Mucosa of gallbladder (tissue), 1 donor: ENCODE measurements at places on chromosomes 4 and X. TPM values are rescaled to one million over a fixed set of nuclear protein-coding genes. Genes with fewer than 3 reads are reported as not detected.
A peak's percentile ranks its signal among the peaks of the same experiment; 100 is the strongest.

Gene PPBP
- 0.60 TPM for total RNA-seq

Gene SAGE1
- not detected for total RNA-seq

Gene CD99L2
- total RNA-seq = 35.2 TPM

Gene TLR2
- total RNA-seq = 21.6 TPM

Gene PDZD4
- total RNA-seq = 15.1 TPM

Gene SLC16A2
- 23.2 TPM for total RNA-seq

Gene TREX2
- 0.63 TPM for total RNA-seq

Gene TLL1
- total RNA-seq = 1.2 TPM

Gene CENPE
- total RNA-seq = 2.2 TPM

DNA sequence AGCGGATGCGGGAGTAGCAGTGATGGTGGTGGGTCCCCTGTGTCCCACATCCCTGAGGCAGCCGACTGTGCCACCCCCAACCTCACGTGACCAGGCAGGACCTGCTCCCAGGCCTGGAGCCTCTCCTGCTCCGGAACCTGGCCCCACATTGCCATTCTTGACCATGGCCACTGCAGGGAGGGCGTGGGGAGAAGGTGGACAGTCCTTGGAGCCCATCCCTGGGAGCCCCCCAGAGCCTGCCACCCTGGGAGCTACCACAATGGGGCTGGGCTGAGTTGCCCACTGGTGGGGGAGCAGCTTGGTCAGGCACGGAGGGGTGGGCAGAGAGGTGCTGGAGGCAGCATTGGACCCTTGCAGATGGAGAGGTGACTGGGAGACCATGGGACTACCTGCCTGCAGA, 36.8 kb downstream of the TMPRSS11A start:
- no peak for DNase-seq

- DNase-seq = no peak
Observed at GRCh38 chr4:17195461-17196275, 297.2 kb upstream of the LDB2 start.

- DNase-seq = no peak
Observed at GRCh38 chr4:8725071-8725841, 132.7 kb downstream of the CPZ start.

DNA sequence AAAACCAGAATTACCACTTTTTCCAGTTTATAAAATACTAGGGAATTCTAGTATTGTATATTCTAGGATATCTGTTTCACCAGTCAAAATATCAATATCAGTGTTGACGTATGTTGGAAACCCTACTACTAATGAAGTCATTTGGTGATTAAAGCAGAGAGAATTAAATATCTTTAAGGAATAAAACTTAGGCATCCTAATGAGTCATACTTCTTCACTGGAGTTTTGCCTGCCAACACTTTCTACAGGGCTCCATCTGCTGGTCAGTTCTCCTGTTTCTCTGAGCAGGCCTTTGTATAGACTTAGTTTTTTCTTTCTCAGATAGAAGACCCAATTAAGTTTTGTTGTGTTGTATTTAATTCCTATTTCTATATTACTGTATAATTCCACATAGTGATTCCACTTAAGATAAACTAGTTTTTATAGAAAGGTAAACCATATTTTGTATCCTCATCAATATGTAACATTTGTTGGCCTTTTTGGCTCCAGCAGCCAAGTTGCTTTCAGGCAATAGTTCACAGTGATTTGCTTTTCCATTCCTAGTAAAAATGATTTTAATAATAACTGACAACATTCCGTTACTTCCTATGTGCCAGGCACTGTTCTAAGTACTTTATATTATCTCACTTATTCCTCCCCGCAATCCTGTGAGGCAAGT, 3.5 kb downstream of the AP1AR start:
- peak; percentile 80 for DNase-seq

DNA sequence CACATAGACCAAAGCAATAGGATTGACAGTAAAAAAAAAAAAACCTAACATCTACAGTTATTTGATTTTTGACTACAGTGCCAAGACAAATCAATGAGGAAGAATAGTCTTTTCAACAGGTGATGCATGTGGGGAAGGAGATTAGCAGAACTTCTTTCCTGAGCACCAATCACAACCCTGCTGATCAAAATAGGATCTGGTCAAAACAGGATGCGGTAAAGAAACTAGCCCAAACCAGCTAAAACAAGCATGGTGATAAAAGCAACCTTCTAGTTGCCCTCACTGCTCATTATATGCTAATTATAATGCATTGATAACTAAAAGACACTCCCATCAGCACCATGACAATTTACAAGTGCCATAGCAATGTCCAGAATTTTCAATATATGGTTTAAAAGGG, 667.5 kb downstream of the GRXCR1 start:
- no peak for DNase-seq

DNA sequence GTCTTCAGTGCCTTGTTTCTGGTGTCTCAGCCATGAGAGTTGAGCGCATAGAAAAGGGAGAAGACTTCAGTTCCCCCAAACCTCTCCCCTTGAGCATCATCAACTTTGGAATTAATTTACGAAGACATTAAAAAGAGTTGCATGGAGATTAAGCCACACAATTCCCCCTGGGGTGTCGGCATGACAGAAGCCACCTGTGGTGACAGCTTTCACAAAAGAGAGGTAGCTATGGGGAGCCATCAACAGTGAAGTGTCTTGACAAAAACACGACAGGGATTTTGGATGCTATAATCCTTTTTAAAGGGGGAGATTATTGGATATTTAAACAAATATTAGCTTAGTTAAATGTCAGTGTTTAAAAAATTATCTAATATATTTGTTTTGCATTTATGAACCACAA, 307.6 kb downstream of the LDB2 start:
- no peak for DNase-seq

GRCh38 chr4:1376841-1377605, 29.2 kb downstream of the NKX1-1 start:
- no peak for DNase-seq

DNA sequence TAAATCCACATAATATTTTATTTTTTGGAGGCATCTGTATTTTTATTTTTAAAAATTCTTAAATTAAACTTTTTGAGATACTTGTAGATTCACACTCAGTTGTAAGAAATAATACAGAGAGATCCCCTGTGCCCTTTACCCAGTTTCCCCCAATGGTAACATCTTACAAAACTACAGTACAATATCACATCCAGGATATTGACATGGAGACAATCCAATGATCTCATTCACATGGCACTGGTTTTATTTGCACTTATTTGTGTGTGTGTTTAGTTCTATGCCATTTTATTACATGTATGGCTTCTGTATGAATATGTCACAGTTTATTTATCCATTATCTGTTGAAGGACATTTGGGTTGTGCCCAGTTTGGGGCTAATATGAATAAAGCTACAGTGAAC, 35.5 kb upstream of the EIF1AX start:
- no peak for DNase-seq

GRCh38 chr4:181312066-181312465, 931.1 kb upstream of the TENM3 start:
- no peak for DNase-seq

GRCh38 chr4:658681-659667, 15.1 kb downstream of the ATP5ME start:
- DNase-seq = no peak

DNA sequence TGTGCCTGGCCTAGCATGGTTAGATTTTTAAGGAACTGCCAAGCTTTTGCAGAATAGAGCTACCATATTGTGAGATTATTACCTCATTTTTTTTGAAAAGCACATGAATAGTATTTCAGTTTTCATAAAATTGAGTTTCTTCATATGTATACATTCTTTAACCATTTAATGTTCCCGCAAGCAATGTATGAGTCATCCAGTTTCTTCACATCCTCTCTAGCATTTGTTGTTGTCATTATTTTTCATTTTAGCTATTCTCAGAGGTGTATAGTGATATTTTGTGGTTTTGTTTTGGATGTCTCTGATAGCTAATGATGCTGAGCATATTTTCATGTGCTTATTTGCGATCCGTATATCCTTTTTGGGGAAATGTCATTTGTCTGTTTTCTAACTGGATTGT, 74.9 kb downstream of the GLUD2 start:
- DNase-seq = no peak

DNA sequence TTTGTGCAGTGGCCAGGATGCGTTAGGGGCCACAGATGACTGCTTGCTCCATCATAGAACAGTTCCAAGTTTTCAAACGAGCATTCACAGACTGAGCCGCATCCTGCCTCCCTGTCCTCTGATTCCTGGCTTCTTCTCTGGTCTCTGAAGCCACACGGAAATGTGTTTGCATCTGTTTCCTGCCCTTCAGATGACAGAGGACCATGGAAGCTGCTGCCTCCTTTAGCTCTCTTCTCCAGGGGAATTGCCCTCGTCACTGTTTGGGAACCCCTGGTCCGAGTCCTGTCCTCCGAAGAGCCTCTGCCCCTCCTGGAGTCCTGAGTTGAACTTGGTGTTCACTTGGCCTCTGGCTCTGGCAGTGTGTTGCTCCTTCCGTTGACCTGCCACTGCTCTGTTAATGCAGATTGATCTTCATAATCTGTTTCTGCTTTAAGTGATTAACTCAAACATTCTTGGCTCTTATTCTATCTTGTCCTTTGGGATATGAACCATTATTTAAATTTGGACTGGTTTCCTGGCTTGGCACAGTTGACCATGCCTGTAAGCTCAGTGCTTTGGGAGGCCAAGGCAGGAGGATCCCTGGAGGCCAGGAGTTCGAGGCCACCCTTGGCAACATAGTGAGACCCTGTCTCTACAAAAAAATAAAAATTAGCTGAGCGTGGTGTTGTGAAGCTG, 96.0 kb downstream of the PTTG2 start:
- DNase-seq = no peak

GRCh38 chrX:134622813-134623185, 35.5 kb downstream of the PLAC1 start:
- no peak for DNase-seq

DNA sequence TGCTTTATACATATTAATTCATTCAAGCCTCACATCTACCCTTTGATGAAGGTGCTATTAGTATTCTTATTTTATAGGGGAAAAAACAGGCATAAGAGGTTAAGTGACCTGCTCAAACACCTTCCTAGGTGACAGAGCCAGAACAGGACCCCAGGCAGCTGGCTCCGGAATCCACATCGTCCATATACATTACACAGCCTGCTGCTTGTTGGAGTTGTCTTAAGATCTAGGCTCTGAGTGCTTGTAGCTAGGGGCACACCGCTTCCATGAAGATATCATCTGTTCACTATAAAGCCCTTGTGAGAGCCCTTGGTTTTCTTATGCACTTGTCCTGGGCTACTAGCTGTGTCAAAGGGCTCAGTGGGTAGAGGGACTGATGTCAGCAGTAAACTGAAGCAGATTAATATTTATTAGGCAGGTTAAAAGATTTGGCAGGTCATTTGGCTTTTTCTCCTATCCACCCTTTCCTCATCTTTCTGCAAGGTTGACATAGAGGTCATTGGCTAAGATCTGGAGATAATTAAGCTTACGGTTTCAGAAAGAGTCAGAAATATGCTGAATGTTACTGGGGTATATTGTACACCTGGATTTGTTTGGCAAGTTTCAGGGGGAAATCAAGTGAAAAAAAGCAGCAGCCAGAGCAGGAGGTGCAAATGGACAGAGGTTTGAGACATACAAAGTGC, 195.4 kb downstream of the SOWAHB start:
- DNase-seq = no peak

GRCh38 chrX:39445336-39445735, 644.1 kb downstream of the MID1IP1 start:
- DNase-seq = no peak

GRCh38 chr4:173488656-173489055, 41.4 kb downstream of the HAND2 start:
- DNase-seq = no peak

DNA sequence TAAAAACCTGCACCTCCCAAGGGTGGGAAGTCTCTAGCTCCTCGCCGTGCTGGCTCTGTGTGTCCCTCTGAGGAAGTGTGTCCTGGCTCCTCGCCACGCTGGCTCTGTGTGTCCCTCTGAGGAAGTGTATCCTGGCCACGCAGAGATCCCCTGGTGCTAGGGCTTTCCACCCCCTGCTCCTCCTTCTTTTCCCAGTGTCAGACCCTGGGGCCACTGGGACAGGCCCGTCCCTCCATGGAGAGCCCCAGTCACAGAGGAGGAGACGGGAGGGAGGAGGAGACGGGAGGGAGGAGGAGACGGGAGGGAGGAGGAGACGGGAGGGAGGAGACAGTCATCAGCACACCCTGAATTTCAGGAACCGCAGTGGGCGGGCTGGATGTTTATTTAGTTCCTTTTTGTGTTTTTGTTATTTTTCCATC, 53.8 kb upstream of the HGFAC start:
- peak; percentile 71 for DNase-seq

- no peak for DNase-seq
Observed at GRCh38 chrX:119690921-119691716, 1.8 kb downstream of the SEPTIN6 start.

DNA sequence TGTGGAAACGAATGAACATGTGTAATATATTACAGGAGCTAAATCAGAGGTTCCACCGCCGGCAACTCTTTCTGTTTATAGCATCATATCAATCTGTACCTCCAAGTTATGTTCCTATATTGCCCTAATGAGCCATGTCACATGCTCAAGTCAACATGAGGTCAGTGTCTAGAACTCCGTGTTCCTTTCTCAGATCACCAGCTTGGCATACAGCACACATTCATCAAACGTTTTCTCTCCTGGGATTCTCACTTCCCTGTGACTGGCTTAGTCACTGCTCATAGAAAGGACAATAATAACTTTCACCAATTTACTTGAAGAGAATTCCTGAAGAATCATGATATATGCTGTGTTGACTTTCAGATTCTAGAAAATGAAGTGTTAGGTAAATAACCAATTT, 532.0 kb upstream of the SPANXN1 start:
- DNase-seq = no peak

DNA sequence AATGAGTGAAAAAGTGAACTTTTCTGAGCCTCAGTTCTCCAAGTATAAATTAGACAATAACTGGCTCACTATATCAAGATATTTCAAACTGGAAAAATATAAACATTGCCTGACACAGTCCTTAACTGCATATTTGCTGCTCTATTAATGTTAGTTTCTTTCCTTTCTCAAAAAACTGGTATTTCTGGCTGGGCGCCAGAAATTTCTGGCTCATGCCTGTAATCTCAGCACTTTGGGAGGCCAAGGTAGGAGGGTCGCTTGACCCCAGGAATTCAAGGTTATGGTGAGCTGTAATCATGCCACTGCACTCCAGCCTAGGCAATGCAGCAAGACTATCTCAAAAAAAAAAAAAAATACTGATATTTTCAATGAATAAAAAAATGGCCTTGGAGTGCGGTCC, 227.0 kb downstream of the MAGEB17 start:
- DNase-seq = no peak

- DNase-seq = no peak
Observed at GRCh38 chr4:88812420-88812819, 114.8 kb upstream of the NAP1L5 start.
